ENCODE measurements at places on chromosomes 1 and 21.

DNA sequence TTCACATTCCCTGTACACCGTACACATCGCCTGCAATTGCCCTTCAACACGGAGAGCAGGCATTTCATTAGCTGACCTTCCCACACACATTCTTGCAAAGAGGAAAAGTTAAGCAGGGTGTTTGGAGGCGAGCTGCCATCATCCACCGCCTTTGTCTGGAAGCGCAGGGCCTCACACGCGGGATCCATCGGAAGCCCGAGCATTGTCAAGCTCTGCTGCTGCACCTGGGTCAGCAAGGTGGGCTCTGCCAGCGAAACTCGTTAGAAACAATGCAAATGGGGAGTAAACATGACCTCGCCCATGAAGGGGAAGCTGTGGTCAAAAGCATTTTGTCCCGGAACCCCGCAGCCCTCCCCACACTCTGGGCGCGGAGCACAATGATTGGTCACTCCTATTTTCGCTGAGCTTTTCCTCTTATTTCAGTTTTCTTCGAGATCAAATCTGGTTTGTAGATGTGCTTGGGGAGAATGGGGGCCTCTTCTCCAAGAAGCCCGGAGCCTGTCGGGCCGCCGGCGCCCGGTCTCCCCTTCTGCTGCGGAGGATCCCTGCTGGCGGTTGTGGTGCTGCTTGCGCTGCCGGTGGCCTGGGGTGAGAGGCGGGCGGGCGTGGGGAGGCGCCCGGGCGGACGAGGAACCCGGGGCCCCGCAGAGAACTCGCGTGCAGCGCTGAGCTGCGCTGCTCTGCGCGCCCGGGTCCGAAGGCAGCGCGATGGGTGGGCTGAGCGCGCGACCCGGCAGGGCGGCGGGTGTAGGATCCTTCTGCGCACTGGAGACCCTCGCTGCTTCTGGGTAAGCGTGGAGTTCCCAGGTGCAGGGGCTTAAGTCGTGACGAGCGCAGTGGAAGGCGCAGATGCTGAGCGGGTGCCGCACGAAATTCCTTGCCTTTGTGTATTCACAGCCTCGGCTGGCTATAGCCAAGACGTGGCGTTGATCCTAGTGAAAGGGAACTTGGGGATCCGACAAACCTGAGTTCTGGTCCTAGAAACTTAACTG, at the start of gene CR1:
Gene CR1 (plus strand): TSS at position 357 of the 992 bp plus-strand sequence. CDS start 111 bp downstream, at position 468.
- peak; percentile 15 for DNase-seq

DNA sequence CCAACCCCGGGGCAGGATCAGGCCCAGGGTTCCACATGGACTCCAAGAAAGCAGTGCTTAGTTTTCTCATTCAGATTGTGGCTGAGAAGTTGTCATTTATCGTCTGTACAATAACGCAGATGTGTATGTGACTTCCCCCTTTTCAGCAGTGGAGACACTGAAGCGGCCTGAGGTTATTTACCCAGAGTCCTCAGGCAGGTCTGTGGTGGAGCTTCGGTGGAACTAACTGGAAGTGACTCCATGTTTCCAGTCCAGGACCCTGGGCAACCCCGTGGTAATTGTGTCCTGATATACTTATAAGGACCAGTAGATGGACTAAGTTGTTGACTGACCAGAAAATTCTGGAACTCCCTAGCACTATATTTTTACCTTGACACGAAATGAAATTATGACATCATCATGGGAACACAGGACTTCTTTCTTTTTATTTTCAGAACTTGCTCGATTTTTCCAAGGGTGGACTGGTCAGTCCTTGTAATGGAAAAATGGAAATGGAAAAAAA, 1.0 kb upstream of the IER5 start:
- no peak for DNase-seq

- no peak for DNase-seq
Measured at GRCh38 chr1:106278716-106279115, 777.8 kb upstream of the PRMT6 start.

DNA sequence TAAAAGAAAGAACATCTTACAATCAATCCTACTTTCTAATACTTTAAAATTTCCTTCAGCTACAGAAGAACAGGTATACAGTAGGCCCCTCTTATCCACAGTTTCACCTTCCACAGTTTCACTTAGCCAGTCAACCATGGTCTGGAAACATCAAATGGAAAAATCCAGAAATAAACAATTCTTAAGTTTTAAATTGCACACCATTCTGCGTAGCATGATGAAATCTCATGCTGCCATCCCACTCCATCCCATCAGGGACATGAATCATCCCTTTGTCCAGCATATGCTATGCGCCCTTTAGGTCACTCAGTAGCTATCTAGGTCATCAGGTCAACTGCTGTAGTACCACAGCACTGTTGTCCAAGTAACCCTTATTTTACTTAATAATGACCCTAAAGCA, 67.7 kb downstream of the HSF2BP start:
- no peak for DNase-seq

- peak; percentile 14 for DNase-seq
Measured at GRCh38 chr1:50279622-50280330, 143.5 kb downstream of the DMRTA2 start.

DNA sequence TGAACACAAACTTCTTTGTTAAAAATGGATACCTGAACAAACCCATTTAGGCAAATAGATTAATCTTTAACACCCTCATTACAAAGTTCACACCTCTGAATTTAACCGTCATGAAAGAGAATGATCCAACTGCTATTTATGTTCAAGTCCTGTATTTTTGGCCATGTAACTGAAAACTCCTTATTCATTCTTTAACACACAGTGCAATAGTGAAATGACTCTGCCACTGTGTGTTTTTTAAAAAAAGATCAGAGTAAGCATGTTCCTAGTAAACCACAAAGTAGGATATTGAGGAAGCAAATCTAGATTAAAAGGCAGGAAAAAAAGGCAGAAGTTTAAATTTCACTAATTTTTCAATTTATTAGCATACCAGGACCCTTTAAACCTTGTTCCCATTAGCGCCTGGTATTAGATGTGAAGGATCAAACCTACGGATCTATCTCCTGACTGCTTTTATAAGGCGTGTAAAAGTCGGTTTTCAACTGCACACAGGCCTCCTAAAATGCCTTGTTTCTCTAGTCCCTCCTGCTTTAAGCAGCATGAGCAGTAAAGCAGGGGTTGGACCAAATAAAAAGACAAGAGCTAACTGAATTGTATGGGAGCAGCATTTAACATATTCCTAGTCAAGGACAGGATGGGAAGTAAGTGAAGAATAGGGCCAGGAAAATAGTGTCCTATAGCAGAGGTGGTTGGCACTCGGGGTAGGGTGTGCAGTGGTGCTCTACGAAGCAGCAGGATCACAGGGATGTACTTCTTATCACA, 33.4 kb downstream of the NUCKS1 start:
- DNase-seq: no peak
